Kidney glomerular epithelial cell (primary cell): ENCODE measurements at places on chromosomes 1 and 21.

DNA sequence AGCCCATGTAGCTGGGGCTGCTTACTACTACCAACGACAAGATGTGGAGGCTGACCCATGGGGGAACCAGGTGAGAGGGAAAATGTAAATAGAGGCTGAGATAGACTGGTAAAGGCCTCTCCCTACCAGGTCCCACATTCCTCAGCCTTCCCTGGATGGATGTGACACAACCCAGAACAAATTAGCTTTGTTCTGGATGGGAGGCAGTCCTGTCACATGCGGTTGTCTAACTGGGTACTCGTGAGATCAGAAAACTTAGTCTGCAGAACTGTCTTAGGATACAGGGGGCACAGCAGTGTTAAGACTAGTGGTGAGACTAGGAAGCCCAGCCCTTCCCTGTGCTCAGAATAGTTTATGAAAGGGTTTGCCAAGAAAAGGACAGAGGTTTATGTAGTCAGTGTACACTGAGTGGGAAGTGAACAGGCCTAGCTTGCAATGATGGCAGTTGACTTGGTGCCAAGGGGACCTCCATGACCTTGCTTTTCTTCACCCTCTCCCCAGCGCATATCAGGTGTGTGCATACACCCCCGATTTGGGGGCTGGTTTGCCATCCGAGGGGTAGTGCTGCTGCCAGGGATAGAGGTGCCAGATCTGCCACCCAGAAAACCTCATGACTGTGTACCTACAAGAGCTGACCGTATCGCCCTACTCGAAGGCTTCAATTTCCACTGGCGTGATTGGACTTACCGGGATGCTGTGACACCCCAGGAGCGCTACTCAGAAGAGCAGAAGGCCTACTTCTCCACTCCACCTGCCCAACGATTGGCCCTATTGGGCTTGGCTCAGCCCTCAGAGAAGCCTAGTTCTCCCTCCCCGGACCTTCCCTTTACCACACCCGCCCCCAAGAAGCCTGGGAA, 8.4 kb downstream of the MMACHC start:
- no peak for DNase-seq

- DNase-seq, result no peak
Observed at GRCh38 chr1:226097866-226098625, 35.5 kb downstream of the H3-3A start.

DNA sequence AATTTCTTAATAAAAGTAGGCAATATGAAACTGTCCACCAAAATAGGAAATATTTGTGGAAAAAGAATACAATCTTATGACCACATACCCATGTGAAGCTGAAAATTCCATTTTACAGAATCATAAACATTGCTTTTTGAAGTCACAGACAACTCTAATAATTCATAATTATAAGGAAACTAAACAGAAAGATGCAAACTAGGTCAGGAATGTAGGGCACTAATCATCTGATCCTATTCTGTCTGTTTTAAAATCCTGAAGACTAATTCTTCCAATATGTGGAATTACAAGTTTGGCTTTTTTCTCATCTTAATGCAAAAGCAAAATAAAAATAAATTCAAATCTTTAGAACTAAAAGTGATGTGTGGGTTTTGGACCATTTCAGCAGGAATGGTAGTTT, 528.6 kb downstream of the LTN1 start:
- DNase-seq, result no peak

- peak; percentile 16 for DNase-seq
Observed at GRCh38 chr21:46191257-46191685, 7.0 kb upstream of the SPATC1L start.

- no peak for DNase-seq
Observed at GRCh38 chr1:154316704-154317103, 4.2 kb upstream of the AQP10 start.

DNA sequence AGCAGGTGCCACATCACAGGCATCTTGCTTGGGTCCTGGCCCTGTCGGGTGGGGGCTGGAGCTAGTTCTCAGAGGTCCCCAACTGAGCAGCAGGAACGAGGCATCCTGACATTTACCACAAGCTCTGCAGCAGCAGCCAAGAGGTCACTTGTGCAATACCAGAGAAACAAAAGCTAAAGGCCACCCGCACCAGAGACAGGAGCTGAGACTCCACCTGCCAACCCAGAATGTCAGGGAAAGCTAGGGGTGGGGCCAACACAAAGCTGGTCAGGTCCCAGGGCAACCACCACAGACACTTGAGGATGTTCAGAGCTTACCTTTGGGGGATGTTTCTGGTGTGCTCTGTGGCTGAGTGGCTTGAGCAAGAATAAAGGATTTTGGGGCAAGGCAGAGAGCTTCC, 13.6 kb upstream of the SYT6 start:
- no peak for DNase-seq

DNA sequence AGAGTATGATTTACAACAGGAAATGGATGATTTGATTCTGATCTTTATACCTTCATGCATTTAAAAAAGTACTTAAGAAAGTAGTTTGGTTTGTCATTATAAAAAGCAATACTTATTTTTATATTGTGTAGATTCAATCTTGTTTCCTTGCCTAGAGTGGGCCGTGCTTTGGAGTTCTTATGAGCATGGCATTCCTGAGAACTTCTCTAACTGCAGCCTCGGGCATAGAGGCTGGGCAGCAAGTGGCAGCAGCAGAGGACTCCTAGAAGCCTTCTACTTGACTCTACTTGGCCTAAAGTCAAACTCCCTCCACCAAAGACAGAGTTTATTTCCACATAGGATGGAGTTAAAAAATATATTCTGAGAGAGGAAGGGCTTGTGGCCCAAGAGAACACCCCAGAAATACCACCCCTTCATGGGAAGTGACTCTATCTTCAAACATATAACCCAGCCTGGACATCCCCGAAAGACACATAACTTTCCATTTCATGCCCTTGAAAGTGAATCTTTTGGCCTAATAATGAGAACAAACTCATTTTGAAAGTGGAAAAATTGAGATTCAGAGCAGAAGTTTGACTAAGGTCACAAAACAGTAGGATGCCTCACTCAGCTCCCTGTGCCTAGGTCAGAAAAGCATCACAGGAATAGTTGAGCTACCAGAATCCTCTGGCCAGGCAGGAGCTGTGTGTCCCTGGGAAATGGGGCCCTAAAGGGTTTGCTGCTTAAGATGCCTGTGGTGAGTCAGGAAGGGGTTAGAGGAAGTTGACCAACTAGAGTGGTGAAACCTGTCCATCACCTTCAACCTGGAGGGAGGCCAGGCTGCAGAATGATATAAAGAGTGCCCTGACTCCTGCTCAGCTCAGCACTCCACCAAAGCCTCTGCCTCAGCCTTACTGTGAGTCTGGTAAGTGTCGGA, at the start of gene IVL:
IVL (plus strand) TSS at position 861 of the 916 bp plus-strand sequence. CDS start 1,252 bp downstream, outside the sequence.
- DNase-seq, result no peak

DNA sequence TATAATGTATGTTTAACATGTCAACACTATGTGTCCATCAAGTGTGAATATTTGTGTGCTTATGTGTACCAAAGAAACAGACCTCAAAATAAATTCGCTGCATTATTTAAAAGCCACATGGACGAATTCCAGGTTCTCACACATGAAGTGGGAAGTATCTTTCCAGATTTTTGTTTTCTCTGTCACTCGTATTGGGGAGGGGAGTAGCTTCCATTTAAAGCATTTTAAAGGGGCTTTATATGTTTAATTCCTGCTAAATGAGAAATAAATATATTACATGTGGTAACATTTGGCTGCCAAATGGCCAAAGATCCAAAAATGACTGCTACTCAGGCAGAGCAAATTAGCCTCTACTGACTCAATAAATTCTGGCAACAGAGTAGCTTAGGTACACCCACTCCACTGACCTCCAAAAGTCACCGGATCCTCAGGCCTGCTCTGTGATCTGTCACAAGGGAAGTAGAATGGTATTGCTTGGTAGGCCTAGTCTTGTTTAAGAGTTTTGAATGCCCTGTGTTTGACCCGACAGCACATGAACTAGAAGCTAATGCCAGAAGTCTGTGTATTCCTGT, 178.1 kb downstream of the ZP4 start:
- DNase-seq, result no peak

DNA sequence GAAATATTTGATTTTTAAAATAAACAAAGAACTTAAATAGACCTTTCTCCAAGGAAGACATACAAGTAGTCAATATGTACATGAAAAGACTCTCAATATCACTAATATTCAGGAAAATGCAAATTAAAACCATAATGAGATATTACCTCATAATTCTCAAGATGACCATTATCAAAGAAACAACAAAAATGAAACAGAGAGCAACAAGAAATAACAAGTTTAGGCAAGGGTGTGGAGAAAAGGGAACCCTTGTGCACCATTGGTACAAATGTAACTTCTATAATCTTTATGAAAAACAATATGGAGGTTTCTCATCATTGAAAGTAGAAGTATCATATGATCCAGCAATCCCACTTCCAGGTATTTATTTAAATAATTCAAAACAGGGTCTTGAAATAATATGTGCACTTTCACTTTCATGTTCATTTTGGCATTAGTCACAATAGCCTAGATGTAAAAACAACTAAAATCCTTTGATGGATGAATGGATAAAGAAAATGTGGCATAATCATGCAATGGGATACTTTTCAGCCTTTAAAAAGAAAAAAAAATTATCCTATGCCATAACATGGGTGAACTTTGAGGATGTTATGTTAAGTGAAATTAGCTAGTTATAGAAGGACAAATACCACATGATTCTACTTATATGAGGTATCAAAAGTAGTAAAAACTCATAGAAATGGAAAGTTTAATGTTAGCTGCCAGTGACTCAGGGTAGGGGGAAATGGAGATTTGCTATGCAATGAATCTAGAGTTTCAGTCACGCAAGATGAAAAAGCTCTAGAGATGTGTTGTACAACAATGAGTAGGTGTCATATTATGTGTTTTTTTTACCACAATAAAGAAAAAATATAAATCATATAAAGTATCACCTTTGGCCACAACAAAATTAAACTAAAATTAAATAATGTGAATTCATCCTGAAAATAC, 114.5 kb upstream of the LYPLAL1 start:
- no peak for DNase-seq

GRCh38 chr1:198088360-198089071, 68.3 kb upstream of the NEK7 start:
- DNase-seq, result peak; percentile 32

GRCh38 chr1:113780374-113781146, 21.3 kb upstream of the PHTF1 start:
- DNase-seq, result no peak

DNA sequence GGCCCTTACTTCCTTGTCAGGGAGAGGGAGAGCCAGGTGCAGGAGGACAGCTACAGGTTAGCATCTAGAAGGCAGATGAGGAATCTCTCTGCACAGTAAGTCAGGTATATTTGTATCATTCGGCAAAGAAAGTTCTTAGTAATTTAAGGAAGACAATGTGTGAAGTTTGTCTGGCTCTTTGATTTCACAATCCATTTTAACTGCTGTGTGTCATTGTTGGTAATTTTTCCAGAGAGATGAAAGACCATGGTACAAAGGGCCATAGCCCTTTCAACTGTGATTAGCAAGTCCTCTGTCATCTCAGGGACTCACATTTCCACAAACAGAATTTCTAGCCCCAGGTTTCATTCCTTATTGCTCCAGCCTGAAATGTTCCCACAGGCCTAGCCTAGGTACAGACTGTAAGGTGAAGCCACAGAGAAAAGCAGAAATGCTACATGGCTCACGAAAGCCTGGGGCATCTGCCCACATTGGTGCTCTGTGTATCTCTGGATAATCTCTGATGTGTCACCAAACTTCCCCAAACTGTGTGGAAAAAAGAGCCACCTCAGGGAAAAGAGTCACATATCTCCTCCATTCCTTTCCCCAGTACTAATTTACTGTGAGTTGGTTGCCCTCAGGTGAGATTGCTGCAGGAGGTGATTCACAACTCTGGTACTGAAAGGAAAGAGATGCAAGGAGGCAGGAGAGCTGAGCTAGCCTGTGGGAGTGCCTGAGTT, 70.6 kb downstream of the SYT6 start:
- no peak for DNase-seq

DNA sequence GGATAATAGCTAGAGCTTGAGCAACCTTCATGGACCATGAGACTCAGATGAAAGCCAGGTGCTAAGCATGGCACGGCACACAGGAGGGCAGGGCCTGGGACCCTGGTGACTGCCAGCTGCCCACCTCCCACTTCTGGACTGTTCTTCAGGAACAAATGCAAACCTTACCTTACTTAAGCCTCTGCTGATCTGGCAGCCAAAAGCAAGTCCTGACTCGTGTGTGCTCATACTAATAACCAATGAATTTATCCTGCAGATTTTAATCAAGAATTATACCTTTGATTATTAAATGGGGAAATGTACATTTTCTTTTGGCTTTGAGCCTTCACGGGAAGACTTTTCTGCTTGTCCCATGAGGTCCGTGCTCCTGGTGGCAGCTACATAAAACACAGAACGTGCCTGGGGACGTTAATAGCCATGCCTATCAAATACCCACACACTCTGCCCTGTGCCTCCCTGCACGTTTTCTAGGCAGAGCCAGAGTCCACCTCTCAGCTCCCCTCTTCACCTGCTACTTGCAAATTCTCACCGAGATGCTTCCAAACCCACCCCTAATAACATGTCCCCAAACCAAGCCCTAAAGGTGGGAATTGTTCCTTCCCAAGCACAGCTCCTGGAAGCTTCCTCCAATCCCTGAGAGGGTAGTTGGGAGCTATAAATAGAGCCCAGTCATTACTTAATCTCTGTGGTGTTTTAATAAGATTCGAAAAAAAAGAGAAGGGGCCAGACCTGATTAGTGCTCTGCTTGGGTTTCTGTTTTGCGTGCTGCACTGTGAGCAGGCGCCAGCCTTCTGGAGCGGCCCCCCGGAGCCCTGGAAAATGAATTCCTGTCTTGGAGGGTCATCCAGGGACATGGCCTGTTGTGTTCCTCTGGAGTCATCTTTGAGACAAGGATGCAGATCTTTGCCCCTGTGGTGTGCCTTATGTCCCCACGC, 33.5 kb downstream of the SLC1A7 start:
- DNase-seq, result no peak
